ENCODE measurements at places on chromosomes 7 and 10. TPM values are rescaled to one million over a fixed set of nuclear protein-coding genes. Genes with fewer than 3 reads are reported as not detected.

GRCh38 chr10:104123397-104123796 lies 1.4 kb downstream of the SFR1 start:
- DNase-seq = no peak

PKD2L1 gene
- total RNA-seq = not detected

- DNase-seq = no peak
Measured at GRCh38 chr7:28528899-28529298, 116.6 kb downstream of the CREB5 start.

NFE2L3 gene
- 12.3 TPM for total RNA-seq

DNA sequence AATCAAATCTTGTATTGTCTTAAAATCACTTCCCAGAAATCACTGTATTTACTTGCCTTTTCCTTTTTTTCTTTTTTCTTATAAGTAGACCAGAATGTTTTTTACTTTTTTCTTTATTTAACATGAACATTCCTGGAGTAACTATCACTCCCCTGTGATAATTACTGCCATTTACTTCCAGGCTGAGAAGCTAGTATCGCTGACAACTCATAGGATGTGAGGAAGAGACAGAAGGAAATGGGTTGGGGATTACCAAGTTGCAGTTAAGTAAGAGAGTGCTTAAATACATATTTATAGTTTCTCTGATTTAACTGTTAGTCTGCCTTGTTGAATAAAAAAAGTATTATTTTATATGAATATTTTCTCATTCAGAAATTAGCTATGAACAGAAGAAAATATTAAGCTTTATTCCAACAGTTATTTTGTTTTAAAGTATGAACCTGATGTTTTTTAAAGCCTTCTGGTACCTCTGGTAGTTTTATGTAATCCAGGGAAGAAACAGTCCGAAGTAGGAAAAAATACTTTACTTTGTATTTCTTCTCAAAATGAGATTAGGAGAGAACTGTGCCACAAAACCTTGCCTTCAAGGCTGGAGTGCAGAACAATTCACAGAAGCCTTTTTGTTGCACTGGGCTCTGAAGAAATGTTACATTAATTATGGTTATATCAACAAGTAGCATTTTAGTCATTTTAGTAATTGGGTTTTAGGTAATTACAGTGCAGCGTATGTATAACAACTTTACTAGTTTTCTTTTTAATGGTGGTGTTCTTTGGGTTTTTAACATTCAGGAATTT lies 72.8 kb downstream of the SHOC2 start:
- DNase-seq = no peak

ENTPD7 gene
- 21.1 TPM for total RNA-seq

DNA sequence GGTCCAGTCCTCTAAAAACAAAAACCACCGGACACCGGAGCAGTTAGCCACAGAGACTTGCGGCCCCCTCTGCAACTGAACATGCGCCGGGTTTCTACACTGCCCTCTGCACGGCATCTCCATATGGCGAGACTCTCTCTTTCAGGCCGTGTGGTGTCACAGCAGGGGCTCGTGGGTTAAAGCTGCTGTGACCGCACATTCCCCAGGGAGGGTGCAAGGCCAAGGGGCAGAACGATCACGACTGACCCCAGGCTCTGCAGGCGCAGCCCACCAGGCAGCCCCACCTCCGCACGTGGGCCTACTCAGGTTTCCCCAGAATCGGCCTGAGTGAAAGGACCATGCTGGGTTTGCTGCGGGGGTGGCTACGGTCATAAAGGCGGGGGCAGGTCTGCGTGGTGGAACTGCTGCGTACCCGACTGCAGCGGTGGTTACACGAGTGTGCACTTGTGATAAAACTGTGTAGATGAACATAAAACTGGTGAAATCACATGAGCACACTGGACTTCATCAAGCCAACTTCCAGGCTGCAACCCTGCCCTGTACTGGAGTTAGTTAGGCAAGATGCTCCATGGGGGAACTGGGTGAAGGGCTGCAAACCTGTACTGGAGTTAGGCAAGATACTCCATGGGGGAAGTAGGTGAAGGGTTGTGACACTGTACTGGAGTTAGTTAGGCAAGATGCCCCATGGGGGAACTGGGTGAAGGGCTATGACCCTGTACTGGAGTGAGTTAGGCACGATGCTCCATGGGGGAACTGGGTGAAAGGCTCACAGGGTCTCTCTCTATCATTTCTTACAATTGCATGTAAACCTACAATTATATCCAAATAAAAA lies 81.4 kb upstream of the PPP2R2D start:
- no peak for DNase-seq

AKR1C8 gene
- total RNA-seq = not detected

SPDYE2 gene
- not detected for total RNA-seq

DNA sequence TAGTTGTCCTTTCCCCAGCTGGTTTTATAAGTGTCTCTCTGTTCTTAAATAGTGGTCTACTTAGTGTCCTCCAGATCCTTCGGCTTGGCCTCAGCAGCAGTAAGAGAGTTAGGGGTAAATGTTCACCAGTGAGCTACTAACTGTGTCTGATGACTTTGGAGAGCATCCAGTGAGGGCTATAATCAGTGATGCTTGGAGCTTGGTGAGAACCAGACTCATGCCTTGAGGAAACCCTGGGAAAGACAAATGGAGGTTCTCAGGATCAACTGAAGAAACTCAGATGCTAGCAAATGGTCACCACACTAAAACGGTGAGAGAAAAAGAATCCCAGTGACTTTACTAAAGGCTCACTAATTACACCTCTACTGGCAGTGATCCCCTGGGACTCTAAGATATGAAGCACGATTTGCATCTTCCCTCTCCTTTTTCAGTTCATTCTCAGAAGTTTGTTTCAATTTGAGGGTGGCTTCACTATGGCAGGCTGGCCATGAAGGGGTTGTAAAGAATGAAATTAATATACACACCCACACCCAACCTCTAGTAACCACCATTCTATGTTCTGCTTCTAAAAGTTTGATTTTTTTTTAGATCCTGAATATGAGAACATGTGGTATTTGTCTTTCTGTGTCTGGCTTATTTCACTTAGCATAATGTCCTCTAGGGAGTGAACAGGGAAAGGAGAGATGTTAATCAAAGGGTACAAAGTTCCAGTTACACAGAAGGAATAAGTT lies 177.9 kb downstream of the PDE1C start:
- DNase-seq = no peak

- no peak for DNase-seq
Measured at GRCh38 chr7:34453150-34453549, 204.9 kb upstream of the NPSR1 start.

DNA sequence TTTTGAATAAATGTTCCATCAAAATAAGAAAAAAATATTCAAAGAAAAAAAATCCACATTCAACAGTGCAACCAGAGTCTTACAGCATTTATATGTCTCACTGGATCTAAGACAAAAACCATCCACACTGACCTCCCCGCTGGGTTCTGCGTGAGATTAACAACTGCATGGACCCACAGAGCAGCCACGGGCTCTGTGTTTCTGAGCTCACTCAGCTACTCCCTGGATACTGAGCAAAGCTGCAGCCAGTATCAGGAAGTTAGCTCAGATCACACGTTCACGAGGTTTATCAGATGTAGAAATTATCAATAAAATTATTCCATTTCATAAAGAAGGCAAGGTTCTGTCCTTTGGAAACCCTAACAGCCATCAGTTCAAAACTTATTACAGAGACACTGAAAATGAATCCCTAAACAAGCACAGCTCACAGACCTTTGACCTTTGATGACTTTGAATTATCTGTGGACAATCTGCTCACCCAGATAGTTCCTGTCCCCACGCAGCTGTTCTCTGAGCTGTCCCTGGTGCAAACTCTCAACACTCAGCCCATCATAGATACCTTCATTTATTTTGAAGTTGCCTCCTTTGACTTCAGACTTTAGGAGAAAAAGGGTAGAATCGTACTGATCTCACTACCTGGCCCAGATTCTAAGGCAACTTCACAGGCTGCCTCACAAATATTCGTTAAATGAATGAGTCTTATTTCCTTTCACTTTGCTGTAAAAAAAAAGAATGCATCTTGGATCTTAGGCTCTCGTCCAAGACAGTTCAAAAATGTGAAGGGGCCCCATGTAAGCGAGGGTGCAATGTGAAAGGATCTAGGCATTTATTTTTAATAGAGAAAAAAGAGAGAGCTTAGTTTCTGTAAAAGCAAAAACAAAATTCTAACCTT lies 67.7 kb upstream of the SVIL start:
- no peak for DNase-seq

CPN1 gene
- not detected for total RNA-seq

GRCh38 chr7:18390535-18390907 lies 105.0 kb upstream of the HDAC9 start:
- no peak for DNase-seq

THSD7A gene
- total RNA-seq = 9.5 TPM

GRCh38 chr7:55187701-55188491 lies 169.1 kb downstream of the EGFR start:
- no peak for DNase-seq

IFIT3 gene
- 17.8 TPM for total RNA-seq

GRCh38 chr10:12921163-12921562 lies 80.3 kb downstream of the CCDC3 start:
- DNase-seq = no peak

BAIAP2L1 gene
- 31.0 TPM for total RNA-seq

SLC12A9 gene
- 39.1 TPM for total RNA-seq

DNA sequence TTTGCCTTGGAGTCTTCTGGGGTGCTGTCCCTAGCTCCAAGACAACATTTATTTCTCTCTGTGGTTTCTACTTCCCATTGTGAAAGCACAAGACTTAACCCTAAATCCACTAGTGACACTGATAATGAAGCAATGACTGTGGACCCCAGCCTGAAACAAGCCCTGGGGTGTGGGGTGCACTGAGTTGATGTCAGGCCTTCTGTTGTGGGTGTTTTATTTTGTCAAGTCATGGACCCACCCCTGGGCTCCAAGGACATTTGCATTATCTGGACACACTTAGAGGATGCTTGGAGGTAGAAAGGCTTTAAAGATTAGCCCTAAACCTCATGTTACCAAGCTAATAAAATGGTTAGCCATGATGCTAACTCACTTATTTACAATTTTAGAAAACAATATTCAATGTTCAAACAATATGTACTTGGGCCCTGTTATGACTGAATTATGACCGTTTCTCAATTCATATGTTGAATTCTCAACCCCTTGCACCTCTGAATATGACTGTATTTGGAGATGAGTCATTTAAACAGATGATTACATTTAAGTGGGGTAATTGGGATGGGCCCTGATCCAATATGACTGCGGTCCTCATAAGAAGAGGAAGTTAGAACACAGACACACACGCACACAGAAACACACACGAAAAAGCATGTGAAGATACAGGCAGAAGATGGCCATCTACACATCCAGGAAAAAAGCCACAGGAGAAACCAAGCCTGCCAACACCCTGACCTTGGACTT lies 137.2 kb upstream of the IGFBP3 start:
- DNase-seq = no peak

GRCh38 chr7:151936207-151936606 lies 20.0 kb upstream of the GALNTL5 start:
- DNase-seq = no peak

DNA sequence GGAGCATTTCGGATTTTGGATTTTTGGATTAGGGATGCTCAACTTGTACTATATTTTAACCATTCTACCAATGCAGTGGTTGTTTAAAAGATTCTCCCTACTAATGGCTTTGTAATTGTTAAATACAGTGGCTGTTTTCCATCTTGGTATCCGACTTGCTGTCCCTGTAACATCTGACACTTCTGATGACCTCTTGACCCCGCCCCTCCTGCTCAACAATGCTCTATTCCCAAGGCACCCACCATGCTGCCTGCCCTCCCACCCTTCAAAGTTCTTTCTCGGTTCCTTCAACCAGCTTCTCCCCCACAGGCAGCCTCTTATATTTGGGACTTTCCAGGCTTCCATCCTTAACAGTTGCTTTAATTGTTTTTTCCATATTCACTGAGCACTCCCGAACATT lies 2.0 kb downstream of the PRTFDC1 start:
- no peak for DNase-seq

BTBD16 gene
- not detected for total RNA-seq

GRCh38 chr7:97752215-97752614 lies 20.3 kb downstream of the TAC1 start:
- DNase-seq = no peak

- no peak for DNase-seq
Measured at GRCh38 chr10:68088740-68089139, 13.7 kb upstream of the HERC4 start.

DNA sequence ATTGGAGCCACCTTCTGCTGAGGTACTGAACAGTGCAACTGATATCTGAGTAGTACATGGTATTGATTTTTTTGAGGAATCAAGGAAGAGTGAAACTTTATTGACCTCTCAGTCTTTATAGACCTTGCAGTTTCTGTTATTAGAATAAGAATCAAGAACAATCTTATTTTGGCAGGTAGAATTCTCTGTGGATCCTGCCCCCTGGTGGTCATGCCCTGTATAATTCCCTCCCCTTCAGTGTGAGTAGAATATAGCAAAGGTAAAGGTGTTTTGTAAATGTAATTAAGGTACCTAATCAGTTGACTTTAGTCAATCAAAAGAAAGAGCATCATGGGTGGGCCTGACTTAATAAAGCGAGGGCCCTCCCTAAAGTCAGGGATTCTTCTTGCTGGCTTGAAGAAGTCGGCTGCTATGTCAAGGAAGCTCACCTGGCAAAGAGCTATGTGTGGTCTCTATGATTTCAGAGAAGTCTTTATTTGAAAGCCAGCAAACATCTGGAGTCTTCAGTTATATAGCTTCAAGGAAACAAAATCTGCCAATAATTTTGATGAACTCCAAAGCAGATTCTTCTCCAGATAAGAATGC lies 142.8 kb downstream of the LSM5 start:
- no peak for DNase-seq

DNA sequence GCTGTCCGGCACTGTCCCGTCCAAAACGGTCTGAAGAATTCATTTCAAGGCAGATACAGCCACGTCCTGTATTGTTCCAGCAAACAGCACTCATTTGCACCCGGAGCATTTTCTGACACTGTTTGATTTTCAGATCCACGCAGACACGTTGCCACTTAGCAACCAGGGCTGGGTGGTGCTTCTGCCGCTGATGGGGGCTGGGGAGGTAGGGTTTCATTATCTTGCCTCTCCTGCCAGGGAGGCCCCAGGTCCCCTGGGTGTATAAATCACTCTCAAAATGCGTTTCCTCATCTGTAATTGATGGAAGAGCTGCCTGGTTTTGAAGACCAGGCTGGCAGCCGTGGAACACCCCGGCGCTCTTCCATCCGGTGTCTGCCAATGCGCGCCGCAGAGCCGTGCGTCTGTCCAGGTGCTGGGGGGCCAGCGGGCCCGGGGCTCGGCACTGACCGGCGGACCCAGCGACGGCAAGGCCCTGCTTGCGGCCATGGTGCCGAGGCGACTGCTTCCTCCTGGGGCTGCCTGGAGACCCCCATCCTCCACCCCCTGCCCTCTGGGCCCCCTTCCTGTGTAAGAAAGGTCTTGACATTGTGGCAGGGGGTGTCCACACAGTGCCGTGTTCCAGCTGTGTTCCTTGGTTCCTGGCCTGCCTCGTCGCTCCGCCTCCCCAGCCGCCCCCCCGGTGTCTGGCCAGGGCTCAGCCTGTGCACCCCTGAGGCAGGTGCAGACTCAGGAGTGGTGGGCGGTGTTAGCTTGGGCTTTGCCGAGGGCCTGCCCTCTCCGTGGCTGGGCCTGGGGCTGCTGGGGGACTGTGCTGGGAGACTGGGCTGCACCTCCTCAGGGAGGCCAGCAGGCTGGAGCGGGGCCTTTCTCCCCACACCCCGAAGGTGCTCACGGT lies 16.6 kb downstream of the ADGRA1 start:
- DNase-seq = no peak
